Stimulated activated CD4-positive, alpha-beta T cell treated with anti-CD3 and anti-CD28 coated beads, Interleukin-12 subunit alpha, Interleukin-12 subunit beta, amount 100 ng/mL, for 24 hours (primary cell): ENCODE measurements at places on chromosomes 7 and 10.
A peak's percentile ranks its signal among the peaks of the same experiment; 100 is the strongest.

DNA sequence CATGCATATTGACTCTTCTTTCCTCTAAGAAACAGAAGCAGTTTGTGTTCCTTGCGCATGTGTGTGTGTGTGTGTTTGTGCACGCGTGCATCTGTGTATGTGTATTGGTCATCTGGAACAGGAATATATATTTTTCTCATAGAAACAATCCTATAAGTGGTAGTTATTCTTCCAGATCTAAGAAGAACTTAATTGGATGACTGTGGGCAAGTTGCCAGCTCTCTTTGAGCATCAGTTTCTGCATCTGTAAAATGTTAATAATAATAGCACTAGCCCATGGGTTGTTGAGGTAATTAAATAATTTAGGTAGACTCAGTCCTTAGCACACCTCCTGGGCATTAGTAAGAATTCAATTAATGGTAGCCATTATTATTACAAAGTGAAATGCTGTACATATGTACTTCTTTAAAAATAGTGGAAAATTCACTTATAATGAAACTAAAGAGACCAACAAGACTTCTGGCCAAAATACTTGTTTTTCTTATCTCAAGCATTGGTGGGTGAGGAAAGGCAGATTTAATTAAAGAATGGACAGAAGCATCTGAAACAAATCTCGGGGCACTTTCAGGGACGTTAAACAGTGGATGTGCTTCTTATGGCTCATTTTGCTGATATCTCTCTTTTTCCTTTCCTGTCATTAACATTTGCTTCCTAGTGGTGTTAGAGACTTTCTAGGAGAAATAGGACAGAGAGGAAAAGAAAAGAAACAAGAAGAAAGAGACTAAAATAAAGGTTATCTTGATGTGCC lies 124.9 kb upstream of the HABP2 start:
- no peak for DNase-seq

DNA sequence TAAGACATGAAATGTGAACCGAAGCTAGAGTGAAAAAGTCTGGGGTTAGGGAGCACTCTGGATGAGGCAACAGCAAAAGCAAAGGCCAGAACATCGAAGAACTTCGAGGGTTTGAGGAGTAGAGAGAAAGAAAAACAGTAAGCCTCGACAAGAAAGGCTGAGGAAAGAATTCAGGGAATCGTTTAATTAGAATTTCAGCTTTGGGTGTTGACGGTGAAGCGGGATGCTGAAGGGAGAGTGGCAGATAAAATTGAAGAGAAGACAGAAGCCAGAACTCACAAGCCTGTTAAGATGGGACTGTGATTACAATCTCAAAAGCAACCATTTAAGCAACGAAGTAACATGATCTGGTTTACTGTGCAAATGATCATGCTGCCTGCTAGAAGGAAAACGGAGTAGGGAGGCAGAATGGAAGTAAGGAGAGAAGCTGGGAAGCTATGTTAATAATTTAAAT lies 2.1 kb downstream of the TRDMT1 start:
- DNase-seq, result no peak

DNA sequence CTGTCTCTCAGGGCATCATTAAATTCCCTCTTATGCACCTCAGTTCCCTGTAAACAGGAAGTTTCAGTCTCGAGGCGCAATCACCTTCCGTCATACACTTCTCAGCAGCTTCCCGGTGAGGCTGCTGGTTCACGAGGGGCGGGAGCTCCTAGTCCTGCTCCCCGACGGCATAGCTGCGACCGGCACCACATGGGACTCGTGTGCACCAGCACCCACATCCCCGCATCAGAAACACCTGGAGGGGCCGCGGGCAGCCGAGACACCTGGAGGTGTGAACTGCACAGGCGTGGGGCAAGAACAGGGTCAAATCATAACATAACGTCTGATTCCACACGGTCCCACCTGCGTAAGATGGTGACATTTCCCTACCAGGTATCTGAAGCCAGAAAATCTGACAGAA lies 52.7 kb downstream of the DIP2C start:
- DNase-seq, result no peak

DNA sequence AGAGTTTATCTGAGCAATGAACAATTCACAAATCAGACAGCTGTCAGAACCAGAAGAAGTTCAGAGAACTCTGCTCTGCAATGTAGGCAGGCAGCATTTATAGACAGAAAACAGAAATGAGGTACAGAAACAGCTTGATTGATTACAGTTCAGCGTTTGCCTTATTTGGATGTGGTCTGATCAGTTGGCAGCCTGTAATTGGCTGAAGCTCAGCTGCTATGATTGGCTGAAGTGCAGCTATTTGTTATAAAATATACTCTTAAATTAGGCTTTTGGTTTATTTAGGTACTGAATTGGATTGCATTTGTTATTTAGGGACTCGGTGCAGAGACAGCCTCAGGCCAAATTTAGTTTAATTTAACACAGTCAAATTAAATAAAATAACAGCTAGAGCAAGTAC lies 85.8 kb upstream of the JAZF1 start:
- no peak for DNase-seq

GRCh38 chr7:138247568-138248333 lies 171.5 kb downstream of the AKR1D1 start:
- no peak for DNase-seq

DNA sequence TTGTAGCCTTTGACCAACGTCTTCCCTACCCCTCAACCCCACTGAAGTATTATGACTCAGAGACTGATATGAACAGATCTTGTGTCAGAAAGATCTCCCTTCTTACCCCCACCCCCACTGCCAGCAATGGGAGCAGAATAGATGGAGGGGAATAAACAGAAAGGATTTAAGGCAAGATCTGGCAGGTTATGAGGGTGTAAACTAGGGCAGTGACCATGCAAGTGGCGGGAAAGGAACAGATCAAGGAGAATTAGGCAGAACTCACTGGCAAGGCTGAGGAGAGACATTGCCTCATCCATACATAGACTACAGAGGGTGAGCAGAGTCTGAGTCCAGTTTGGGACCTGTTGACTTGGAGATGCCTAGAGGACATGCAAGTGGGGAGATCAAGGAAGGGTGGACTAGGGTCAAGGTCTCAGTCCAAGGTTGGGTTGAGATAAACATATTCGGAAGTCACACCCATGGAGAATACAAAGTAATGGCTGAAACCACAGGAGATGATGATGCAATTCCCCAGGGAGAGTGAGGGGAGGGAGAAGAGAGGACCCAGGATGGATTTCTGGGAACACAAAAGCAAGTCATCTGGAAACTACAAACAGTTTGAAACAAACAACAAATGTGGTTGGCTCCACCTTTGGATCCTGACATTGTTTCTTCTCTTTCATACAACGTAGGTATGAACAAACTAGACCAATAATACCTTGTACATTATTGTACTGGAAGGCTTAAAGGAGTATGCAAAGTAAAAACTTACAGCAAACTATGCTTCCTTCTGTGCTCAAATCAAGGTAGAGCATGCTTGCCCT lies 44.9 kb upstream of the IL6 start:
- no peak for DNase-seq

GRCh38 chr10:83724471-83725241 lies 414.7 kb upstream of the GHITM start:
- no peak for DNase-seq

- no peak for DNase-seq
Observed at GRCh38 chr10:90746829-90747228, 111.0 kb downstream of the HTR7 start.

DNA sequence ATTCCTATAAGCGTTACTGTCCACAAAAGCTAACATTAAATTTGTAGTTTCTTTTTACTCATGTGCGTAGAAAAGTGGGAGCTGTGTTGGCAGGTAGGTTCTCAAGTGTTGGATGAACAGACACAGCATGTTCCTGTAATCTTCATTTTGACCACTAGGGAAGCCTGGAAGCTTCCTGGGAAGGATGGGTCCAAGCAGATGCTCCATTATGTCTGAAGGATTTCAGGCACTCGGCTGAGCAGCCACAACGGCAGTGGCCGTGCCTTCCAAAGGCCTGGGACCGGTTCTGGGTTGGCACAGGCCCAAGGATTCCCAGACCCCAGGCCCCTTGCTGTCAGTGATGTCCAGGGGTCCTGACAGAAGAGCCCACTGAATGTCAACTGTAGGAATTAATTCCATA lies 386.3 kb downstream of the TNS3 start:
- no peak for DNase-seq

DNA sequence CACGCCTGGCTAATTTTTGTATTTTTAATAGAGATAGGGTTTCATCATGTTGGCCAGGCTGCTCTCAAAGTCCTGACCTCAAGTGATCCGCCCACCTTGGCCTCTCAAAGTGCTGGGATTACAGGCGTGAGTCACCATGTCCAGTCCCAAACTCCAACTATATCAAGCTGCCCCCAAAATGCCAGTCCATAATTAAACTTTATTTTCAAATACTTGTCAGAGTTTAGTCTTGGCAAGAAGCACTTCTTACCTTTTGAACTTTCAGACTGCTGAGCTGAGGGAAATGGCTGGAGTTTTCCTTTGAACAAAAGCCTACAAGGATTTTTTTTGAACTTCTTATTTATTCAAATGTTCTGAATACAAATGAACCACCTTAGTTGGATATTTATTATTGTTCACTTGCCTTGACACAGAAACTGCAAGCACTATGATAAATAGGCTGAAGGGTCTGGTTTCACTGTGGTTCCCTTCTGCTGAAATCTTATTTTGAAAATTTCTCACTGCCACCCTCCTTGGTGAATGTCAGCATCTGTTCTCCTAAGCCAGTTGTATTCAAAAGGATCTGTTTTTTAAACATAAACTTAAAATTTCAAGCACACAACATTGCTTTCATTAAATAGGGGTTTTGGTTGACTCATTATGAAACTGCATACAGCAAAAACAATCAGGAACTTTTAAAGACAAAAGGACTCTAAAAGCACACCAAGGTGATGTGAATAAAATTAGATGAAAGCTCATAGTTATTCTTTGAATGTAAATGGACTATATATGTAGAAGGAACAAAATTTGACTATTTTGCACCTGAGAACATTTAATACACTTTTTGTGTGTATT lies 101.7 kb upstream of the SLC26A5 start:
- DNase-seq, result no peak

DNA sequence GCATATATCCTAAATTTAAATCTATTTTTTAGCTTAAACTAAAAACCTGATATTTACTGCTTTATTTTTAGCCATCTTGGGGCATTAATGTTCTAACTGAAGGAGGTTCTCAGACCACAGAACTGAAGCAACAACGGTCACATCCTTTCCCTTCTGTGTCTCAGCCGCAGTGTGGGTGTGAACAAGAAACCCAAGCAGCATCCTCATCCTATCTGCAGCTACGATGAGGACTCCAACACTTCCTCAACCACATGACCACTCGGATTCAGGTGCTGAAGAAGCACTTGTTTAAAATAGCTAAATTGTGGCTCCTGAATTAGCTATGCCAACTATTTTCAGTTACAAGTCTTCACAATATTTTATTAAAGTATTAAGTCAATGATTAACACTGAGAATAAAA lies 5.3 kb downstream of the ESYT2 start:
- no peak for DNase-seq

GRCh38 chr10:59227136-59227673 lies 50.8 kb downstream of the PHYHIPL start:
- no peak for DNase-seq

- DNase-seq, result peak; percentile 2
Observed at GRCh38 chr7:12389089-12389700, 14.5 kb downstream of the VWDE start.

- no peak for DNase-seq
Observed at GRCh38 chr10:11638055-11638698, 26.7 kb upstream of the USP6NL start.

DNA sequence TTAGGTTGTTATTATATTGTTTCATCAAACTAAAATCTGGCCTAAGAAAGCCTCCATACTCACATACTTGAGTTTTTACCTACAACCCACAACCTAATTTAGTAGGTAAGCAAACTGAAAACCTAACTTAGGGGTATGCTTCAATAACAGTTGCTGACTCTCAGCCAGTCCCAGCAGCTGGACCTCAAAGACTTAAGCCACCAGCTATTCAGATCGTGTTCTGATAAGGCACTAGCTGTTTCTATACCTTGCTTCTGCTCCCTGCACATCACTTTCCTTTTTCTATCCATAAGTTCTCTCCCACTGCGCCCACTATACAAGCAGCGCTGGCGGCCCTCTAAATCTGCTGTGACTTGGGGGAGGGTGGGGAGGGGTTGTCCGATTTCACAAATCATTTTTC lies 42.3 kb downstream of the SUGCT start:
- DNase-seq, result no peak

- DNase-seq, result no peak
Observed at GRCh38 chr10:130479146-130479545, 343.0 kb downstream of the GLRX3 start.

DNA sequence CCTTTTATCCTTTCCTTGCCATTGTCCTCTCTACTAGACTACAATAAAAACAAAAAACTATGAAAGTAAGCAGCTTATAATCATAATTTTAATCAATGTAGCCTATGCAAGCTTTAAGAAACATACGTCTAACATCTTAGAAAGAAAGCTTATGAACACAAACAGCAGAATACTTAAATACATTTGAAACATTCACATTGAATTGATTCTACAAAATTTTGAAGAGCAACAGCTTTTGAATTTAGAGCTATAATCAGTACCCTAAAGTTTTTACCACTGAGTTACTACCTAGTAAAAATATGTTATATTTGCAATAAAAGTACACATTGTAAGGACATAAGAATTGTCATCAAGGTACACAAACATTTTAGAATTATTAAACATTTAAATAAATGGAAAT lies 7.2 kb downstream of the MEOX2 start:
- DNase-seq, result no peak

- DNase-seq, result no peak
Observed at GRCh38 chr7:31935124-31936054, 134.8 kb downstream of the PDE1C start.

DNA sequence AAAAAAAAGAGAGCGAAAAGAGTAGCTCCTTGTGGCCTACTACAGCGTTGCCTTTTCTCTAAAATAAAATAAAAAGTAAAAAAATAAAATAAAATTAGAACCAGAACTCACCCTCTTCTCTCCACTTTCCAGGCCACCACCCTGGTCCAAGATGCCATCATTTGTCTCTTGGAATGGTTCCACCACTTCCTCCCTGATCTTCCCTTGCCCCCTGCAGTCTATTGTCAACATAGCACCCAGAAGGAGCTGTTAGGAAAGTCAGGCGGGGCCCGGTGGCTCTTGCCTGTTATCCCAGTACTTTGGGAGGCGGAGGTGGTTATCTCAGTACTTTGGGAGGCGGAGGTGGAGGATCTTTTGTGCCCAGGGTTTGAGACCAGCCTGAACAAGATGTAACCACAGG lies 7.6 kb upstream of the GRID2IP start:
- DNase-seq, result no peak

GRCh38 chr7:44977304-44977958 lies 1.4 kb downstream of the MYO1G start:
- peak; percentile 80 for DNase-seq

GRCh38 chr7:19020062-19020461 lies 97.4 kb downstream of the TWIST1 start:
- DNase-seq, result no peak

GRCh38 chr7:43362652-43363034 lies 220.3 kb upstream of the STK17A start:
- no peak for DNase-seq

DNA sequence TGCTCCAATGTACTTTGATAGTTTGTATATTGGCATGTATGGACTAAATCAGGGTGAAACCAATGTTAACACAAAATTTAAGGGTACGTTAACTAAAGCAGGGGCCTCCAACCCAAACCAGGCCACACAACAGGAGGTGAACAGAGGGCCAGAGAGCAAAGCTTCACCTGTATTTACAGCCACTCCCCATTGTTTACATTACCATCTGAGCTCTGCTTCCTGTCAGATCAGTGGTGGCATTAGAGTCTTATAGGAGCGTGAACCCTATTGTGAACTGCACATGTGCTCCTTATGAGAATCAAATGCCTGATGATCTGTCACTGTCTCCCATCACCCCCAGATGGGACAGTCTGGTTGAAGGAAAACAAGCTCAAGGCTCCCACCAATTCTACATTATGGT lies 62.0 kb upstream of the SCIN start:
- no peak for DNase-seq
